ENCODE measurements at places on chromosomes 16 and 17.

- DNase-seq: no peak
Measured at GRCh38 chr17:42000413-42001133, 16.7 kb downstream of the DNAJC7 start.

DNA sequence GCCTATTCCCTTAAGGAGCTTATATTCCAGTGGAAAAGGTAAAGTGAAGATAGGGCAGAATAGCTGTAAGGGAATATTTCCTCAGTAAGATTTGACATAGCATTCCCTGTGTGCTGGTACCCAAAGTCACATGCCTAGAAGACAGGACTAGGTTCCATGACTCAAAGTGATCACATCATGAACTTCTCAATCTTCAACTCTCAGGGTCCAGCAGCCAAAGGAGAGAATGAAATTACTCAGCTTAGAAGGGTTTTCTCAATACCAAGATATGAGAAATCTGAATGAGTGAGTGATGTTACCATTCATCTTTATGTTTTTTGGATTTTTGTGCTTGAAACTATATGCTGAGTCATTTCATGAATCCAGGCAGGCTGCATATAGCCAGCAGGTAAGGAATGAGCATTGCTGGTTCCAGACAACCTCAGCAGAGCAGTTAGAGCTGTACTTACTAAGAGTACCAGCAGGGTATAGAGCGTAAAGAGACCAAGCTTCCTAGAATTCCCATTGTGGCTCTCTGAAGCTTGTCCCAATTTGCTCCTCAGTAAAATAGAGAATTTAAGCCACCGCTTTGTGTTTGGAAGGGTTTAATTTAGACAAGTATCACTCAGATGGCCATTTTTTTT is 91.1 kb downstream of the ANKFN1 start:
- DNase-seq: no peak

- DNase-seq: no peak
Measured at GRCh38 chr17:65990593-65990992, 201.3 kb downstream of the CEP112 start.

DNA sequence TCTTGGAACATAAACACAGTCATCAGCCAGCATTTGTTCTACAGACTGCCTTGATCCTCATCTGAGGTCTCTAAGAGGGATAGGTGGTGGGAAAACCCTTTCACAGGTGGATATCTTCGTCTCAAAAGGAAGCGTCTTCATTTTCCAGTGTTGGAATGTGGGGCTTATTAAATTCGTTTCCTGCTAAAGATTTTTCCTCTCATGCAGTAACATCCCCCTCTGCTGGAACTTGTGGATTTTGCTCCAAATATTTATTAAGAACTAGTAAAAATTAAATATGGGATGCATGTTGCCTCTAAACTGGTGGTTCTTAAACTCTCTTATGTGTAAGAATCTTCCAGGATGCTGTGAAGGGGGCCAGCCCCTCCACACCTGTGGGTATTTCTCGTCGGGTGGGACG is 20.1 kb upstream of the MLYCD start:
- DNase-seq: no peak

GRCh38 chr16:68257906-68258800 is 6.2 kb upstream of the SLC7A6 start:
- DNase-seq: no peak

- DNase-seq: peak; percentile 66
Measured at GRCh38 chr17:8126491-8127066, 2.7 kb upstream of the HES7 start.

GRCh38 chr16:85592700-85593493 is 20.2 kb upstream of the GSE1 start:
- DNase-seq: no peak

DNA sequence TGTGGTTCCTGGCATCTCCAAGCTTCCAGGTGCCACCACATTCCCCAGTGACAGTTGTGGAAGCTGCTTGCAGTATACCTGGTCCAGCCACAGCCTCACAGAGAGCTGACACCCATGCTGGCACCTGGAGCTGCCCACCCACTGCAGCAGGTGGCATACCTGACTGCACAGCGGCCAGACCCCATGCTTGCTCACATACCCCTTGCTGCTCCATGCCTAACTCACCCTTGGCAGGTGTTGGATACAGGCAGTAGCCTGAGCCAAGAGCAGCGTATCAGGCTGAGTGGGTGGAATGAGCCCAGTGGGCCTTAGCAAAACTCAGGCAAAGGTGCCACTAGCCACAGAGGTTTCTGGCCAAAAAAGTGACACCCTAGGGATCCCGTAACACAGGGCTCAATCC is 232.3 kb downstream of the CEP112 start:
- DNase-seq: no peak

GRCh38 chr17:42577140-42577531 is 393 bp downstream of the PSMC3IP start:
- DNase-seq: no peak

- DNase-seq: no peak
Measured at GRCh38 chr16:66935314-66936011, at the start of gene CES2. Gene CES2, plus strand, starts transcription at chr16:66935516. Its CDS starts 120 bp downstream, at chr16:66935636.

DNA sequence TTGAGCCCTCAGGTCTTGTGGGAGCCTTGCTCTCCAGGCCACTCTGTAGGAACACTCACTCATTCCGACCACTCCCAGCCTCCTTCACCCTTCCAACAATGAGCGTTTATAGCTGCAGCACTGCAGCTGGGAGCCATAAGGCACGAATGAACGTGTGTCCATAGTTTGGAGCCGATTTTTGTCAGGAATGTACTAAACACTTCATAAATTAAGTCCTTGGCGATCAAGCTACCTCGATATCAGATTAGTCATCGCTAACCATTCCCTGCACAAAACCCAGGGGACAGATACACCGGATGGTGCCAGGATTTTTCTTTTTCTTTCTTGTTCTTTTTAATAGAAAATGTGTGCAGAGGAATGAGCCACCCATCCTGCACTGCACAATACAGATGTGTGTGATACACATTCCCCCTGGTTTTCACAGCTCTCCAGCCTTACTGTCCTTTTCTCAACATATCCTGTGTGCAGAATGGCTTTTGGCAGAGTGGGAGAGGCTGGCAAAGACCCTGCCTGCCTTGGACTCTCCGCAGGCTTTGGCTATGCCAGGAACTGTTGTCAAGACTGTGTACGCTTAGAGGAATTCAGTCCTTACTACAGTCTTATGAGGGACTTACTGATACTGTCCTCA is 68.4 kb upstream of the ELAC2 start:
- DNase-seq: no peak

DNA sequence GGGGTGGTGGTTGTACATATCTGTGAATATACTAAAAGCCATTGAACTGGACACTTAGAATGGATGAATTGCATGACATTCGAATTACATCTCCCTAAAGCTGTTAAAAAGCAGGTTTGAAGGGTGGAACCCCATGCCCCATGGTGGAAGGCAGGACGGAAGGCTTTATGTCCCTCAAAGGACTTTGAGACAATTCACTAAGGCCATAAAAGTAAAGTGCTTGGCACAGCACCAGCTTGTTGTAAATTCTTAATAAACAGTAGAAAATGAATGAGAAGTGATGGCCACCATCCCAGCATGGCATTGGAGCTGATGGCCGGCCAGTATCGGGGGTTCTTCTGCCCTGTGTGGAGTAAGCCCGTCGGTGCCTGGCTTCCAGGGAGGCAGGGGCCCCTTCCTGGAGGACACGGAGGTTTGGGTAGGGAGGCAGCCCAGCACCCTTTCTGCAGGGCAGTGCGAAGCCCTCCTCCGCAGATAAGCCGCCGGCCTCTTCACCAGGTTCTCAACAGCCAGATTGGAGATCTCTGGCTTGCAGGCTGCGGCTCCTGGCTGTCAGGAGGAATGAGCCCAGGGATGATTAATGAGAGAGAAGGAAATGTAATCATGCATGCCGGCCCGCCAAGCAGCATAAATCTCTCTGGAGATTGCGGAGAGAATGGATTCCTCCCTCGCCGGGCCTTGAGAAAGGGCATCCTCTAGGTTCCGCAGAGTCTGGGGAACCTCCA is 346.9 kb downstream of the FOXL1 start:
- no peak for DNase-seq

DNA sequence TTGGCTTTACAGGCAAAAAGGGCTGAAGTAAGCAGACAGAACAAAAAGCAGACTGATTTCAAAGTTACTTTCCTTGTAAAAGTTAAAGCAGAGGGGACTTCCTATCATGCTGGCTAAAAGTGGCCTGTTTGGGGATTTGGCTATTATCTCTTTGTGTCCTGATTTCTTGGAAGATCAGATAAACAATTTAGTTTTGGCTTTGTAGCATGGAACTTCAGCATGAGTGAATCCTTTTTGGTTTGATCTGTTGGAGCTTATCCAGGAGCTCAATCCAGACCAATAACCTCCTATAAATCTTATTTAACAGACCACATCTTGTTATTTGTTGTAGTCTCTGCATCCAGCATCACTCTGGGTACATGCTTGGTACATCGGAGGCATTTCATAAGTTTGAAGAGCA is 8.9 kb upstream of the RNF112 start:
- no peak for DNase-seq

GRCh38 chr16:4702466-4702808 is 9.1 kb downstream of the NUDT16L1 start:
- DNase-seq: no peak

- DNase-seq: no peak
Measured at GRCh38 chr17:50055055-50055425, 870 bp upstream of the ITGA3 start.

- no peak for DNase-seq
Measured at GRCh38 chr16:34078691-34079090, 619.3 kb downstream of the TP53TG3F start.

- DNase-seq: no peak
Measured at GRCh38 chr17:76570877-76571471, 14.7 kb downstream of the ST6GALNAC2 start.

DNA sequence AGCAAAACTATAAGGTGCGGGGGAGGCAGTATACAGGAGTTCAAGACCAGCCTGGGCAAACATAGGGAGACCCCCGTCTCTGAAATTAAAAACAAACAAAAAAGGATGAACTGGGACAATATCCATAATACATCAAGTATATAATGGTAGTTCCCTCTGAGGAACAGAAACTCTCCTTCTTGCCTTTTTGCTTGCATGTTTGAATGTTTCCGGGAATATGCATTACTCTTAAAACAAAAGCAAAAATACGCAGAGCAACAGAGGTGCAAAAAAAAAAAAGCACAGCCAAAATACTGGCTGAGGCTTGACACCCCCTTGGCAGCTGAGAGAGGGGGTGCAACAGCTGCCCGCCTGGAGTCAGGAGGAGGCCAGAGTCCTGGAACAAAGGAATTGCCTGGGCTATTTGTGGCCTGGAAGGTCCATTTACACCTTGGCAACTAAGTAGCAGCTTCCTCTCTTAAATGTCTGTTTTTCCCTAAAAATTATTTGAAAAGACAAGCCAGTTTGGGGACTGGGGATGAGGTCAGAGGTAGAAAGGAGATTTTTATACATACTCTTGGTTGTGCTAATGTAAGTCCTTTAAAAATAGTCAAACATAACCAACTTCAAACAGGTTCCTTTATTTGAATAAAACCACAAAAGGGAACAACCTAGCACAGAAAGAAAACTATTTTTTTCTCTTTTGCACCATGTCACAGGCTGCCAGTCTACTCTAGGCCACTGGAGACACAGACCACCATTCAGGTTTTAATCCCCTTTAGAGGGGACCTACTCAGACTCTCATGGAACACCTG is 19.5 kb downstream of the USP7 start:
- no peak for DNase-seq

GRCh38 chr17:76379646-76380376 is 4.6 kb upstream of the SPHK1 start:
- DNase-seq: no peak

DNA sequence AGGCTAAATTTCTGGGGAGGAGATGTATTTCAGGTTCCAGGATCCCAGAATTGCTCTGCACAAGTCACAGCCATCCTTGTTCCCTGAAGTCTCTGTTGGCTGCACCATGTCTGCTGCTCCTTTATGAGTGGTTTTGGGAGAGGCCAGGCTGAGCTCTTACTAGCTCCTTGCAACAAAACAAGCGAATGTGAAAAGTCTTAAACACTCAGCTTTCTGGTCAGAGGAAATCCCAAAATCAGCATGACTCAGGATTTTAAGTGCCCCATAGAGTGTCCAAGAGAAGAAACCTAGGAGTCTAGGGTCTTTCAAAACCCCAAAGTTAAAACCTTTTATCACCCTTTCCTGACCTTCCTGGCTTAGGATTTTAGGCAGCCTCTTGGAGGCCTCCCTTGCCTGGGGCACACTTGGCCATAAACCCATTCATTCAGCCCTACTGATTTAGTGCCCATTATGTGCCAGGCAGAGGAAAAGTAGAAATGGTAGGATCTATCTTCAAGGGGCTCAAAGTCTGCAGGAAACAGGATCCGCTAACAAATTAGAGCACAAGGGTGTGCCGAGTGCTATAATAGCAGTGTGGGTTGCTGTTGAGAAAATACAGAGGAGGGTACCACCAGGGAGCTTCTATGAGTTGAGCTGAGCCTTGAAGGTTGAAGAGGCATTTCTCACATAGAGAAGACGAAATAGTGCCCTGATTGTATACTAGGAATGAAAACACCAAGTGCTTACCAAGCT is 36.9 kb downstream of the SOST start:
- no peak for DNase-seq

DNA sequence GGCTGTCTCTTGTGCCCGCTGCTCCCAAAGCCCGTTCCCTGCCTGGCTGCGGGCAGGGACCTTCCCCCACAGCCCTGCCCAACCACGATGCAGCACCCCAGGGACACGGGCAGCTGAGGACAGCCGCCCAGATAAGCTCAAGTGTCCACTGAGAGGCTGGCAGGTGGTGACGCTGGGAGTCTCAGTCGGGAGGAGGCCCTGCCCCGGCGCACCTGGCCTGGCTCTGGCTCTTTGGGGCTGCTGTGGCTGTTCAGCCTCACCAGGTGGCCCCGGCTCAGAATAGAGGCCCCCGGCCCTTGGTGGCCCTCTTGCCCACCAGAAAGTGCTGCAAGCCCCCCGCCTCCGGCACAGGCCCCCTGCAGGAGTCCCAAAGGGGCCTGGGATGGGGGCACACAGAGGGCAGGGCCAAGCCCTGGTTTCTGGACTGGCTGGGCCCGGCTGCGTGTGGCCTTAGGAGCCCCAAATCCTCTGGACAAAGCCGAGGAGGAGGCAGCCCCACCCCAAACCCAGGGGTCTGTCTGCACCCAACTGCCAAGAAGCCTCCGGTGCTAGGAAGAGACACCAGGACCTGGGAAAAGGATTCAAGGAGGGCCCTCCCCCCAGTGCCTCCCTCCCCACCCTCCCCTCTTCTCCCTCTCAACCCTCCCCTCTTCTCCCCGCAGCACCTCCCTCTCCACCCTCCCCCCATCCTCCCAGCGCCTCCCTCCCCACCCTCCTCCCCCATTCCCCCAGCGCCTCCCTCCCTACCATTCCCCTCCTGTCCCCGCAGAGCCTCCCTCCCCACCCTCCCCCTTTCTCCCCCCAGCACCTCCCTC is 5.3 kb downstream of the NTHL1 start:
- no peak for DNase-seq

GRCh38 chr17:27078296-27078695 is 215.6 kb upstream of the WSB1 start:
- DNase-seq: no peak
